Lung microvascular endothelial cell (primary cell): ENCODE measurements at places on chromosomes 7 and 10.

DNA sequence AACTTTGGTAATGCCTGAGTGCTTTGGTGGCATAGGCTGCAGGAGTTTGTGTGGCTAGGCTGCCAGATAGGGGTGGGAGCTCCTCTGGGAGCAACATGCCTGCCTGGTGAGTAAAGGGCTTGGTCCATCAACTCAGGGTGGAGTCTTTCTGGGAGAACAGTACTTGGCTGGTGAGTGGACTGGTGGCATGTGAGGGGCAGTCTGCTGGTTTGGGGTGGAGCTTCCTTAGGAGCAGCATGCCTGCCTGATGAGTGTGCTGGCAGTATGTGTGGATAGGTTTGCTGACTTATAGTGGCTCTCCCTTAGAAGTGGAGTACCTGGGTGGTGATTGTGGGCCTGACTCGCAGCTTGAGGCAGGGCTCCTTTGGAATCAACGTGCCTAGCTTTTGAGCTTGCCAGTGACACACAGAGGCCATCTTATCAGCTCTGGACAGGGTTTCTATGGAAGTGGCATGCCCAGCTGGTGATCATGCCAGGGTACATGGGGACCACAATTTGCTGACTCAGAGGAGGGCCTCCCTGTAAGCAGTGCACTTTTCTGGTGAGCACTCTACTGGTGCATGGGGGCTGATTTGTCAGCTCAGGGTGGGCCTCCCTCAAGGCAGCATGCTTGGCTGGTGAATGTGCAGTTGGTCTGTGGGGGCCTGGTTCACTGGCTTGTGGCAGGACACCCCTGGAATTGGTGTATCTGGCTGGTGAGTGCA lies 35.0 kb upstream of the SRI start:
- DNase-seq, result no peak

- DNase-seq, result no peak
Measured at GRCh38 chr7:45506059-45506458, 68.1 kb upstream of the ADCY1 start.

GRCh38 chr7:157073335-157073734 lies 62.9 kb upstream of the MNX1 start:
- DNase-seq, result no peak

DNA sequence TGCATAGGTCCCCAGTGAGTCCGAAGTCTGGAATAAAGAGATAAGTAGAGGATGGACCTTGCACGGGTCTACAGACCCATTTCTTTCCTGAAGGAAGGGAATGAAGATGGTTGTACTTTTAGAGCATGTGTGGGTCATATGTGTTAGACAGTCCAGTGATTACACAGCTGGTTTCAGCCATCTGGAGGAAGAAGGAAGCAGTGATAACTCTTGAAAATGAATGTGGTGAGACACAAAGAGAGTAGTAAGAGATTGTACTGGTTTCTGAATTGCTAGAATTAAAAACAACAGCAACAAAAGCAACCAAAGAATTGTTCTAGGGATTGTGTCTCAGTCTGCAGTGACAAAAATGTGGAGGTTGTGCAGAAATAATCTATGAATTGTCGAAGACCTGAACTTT lies 258.9 kb downstream of the SUGCT start:
- no peak for DNase-seq

DNA sequence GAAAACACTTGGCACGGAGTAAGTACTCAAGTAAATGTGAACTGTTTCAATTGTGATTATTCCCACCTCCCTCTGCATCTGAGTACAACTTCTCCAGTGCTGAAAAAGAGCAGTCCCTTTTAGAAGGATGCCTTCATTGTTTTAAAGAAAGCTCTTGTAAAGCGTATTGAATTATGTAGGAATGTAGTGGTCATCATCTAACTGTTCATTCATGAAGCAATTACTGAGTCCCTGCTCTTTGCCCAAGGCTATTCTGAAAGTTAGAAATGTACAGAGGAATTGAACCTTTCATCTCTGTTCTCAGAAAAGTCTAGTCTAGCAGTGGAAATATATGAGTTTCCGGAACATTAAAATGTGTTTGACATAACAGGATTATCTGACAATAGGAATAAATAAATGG lies 127.8 kb downstream of the CACNB2 start:
- DNase-seq, result no peak

DNA sequence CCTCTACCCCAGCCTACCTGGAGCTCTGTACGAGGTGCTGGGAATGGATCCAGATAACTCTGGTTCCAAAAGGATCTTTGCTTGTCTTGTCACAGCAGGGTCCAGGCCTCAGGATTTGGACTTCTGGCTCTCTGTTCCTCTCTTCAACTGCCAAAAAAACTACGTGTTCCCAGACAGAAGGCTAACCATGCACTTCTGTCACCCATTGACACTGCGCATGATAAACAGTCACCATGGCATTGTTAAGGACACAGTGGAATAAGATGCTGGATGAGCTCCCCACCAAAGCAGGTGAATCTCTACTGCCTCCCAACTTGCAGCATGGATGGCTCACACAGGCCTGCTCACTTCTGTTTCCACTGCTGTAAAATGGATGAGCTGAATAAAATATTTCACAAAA lies 637.9 kb downstream of the TNS3 start:
- DNase-seq, result no peak
